Liver (tissue), 10 donors: ENCODE measurements at places on chromosomes 12 and 14.

- no peak for DNase-seq
Observed at GRCh38 chr14:49966304-49966809, 73.5 kb downstream of the ARF6 start.

DNA sequence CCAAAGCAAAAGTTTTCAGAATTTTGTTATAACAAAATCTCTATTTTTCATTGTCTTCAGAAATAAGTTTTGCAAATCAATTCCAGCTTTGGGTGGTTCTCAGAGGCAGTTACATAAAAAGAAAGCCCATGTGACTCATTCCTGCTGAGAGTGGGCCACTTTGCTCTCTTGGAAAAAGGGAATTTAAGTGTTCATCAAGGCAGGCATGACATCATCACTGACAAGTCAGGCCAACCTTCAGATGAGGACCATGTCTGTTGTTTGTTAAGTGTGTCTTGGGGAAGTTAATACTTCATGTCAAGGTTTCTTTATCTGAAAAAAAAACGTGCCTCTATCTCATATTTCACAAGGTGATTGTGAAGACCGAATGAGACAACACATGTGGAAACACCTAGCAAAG lies 519.8 kb upstream of the TMPO start:
- DNase-seq: no peak

DNA sequence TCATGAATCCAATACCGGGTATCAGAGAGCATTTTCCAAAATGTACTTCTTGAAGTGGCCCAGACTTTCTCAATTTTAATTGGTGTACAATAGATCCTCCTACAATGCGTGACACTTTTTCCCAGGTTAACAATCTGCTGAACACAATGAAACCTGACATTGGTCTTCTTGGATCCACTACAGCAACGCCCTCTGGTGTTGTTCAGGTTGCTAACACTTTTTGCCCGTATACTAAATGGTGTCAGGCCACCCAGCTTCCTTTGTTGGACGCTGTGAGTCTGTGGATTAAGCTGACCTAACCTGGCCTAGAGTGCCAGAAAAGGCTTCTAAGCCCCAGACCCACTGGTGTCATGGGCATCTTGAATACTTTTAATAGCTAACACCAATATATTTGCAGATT lies 89.2 kb downstream of the KCNK10 start:
- no peak for DNase-seq

DNA sequence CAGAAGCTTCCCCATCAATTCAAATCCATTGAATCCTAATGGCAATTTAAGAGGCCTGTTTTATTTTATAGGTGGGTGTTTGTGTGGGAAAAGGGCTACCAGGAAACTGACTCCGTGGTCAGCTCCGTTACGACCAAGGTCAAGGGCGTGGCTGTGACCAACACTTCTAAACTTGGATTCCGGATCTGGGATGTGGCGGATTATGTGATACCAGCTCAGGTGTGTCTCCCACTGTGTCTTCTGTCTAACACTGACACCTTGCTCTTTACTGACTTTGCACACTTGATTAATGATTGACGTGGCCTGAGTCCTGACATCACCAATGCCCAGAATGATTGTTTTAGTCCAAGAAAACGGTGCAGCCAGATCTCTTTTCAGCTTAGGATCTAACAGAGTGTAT lies 7.1 kb downstream of the P2RX4 start:
- no peak for DNase-seq

GRCh38 chr14:105366386-105367074 lies 31.8 kb upstream of the TEX22 start:
- no peak for DNase-seq

DNA sequence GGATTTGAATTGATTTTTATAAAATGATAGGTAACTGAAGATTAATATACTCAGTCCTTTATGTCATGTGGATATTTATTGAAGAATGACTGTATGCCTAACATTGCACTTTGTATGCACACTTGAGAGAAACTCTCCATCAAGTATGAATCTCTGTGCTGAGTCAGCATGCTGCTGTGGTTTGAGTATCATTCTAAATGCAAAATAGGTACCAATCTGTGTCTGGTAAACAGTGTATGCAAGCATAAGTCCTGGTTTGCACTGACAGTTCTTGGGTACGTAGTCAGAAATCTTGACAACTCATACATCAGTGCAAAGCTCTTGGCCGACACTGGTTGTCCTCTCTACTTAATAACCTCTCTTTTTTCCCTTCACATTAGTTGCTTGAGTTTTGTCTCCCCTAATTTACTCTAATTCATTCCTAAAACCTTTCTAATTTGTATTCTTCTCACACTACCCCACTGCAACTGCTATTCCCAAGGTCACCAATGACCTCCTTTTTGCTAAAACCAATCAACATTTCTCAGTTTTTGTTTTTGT lies 21.8 kb downstream of the MGAT4C start:
- DNase-seq: no peak

DNA sequence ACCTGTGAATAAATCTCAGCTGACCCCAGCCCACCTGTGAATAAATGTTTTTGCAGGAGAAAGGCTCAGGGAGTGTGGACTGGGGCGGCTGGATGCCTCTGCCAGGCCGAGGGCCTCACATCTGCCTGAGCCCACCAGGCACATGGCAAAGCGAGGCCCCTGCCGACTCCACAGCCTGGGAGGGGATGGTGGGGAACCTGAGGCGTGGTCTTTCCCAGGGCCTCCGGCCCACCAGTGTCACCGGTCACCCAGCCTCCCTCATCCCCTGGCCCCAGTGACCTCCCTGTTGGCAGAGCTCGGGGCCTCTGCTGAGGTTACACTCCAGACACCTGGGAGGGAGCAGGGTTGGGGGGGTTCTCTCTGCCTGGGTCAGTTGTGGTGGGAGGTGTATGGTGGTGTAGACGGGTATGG lies 8.2 kb downstream of the NOC4L start:
- DNase-seq: no peak

GRCh38 chr12:64081008-64081404 lies 141.1 kb downstream of the KICS2 start:
- DNase-seq: no peak

GRCh38 chr12:95687937-95688336 lies 102.6 kb downstream of the NTN4 start:
- no peak for DNase-seq

- no peak for DNase-seq
Observed at GRCh38 chr14:98408713-98409112, 863.3 kb downstream of the BCL11B start.

DNA sequence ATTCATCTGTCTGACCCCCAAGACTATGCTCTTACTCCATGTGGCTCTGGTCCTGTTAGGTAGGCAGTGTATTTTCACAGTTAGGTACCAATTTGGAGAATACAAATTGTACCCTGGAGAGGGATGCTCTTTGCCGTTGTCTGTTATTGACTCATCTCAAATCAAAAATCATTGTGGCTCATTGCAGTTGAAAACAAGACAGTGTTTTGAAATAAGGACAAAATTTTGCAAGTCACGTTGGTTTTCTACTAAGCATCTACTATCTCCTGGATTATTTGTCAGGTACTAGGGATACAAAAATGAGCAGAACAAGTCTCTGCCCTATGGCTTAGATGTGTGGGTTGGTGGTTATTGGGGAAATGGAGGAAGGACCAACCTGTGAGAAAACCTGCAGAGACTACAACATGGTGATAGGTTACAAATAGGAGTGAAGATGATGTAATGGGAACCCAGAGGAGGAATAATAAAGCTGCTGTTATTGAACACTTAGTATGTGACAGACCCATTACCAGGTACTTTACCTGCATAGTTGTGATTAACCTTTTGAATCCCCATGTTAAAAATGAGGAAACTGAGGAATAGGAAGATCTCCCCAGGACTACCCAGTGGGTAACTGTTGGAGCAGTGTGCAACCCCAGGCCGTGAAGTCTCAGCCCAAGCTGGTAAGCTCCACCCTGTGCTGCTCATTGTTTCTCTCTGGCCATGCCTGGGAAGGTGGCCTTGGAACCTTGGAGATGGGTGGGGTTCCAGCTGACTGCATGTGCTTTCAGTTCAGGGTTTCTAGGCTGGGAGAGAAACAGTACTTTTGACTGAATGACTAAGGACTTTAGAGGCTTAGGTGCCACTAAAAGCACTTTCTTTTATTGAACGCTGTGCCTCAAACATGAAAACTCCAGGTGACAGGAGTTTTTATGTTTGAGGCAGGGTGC lies 72.9 kb upstream of the SRSF5 start:
- DNase-seq: no peak

- no peak for DNase-seq
Observed at GRCh38 chr14:24098927-24099813, 5.1 kb downstream of the PCK2 start.

DNA sequence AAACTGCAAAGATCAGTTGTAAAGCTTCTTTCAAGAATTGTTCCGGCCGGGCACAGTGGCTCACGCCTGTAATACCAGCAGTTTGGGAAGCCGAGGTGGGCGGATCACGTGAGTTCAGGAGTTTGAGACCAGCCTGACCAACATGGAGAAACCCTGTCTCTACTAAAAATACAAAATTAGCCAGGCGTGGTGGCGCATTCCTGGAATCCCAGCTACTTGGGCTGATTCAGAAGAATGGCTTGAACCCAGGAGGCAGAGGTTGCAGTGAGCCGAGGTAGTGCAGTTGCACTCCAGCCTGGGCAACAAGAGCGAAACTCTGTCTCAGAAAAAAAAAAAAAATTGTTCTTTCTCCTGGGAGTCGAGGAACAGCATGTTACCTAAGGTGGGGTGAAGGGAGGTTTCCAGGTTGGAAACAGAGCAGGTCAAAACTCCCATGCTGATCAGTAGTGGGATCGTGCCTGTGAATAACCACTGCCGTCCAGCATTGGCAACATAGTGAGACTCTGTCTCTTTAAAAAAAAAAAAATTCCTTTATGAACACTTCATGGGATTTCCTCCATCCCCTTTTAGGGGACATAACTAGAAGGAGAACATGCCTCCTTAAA lies 13.9 kb downstream of the FBXO34 start:
- no peak for DNase-seq

DNA sequence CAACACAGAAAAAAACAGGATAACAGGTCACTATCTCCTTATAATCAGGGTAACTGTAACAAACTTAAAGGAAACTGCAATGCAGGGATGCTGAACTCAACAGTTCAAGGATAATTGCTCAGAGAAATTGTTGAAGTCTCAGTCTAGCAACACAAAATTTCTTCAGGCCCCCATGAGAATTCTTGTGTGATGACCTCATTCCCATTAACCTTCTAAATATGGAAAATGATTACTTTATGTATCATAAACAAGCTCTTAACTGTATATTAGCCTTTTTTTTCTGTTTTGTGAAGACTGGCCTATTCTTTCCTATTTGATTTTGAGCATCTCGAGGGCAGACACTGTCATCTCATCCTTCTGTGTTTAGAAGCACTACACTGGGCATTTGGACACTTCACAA lies 47.1 kb downstream of the IGF1 start:
- no peak for DNase-seq

- no peak for DNase-seq
Observed at GRCh38 chr12:67939611-67940010, 49.6 kb upstream of the IFNG-AS1 start.

DNA sequence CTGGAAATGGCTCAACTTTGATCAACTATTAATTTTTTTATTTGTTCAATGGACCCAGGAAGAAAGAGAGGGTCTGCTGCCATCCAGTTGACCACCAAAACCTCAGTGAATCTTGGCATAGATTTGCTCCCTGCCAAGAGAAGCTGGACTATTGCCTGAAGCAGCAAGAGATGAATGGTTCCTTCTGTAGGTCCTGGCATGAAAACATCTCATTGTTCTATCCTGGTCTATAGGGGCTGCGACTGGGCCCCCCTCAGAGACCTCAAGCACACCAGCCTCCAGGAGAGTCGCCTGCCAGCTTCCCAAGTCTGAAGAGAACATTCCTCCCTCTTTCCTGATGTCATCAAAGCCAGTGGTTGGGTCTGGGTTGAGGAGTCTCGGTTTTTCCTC lies 204.9 kb downstream of the TMX1 start:
- DNase-seq: no peak

- no peak for DNase-seq
Observed at GRCh38 chr12:121806009-121806545, 2.3 kb downstream of the SETD1B start.

DNA sequence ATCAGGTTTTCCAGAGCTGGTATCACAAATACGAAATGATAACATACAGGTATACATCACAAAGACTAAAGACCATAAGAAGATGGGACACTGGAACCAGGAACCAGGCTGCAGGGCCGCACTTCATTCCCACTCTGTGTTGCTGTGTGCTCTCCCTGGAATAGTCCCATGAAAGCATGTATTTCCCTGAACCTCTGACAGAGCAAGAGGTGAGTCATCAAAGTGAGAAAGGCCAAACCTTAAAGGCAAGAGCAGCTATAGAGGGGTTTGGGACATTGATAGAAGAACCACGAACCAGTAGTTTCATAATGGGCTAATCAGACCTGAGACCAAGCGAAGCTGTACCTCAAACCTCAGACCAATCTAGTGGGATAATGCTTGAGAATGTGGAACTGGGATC lies 283.0 kb upstream of the PRKD1 start:
- no peak for DNase-seq
